Adipocyte (in vitro differentiated cells): ENCODE measurements at places on chromosomes 5 and 9.

GRCh38 chr5:61435368-61435767, 103.3 kb downstream of the ZSWIM6 start:
- DNase-seq, result no peak

- DNase-seq, result no peak
Observed at GRCh38 chr9:100084128-100084453, 14.7 kb downstream of the ERP44 start.

DNA sequence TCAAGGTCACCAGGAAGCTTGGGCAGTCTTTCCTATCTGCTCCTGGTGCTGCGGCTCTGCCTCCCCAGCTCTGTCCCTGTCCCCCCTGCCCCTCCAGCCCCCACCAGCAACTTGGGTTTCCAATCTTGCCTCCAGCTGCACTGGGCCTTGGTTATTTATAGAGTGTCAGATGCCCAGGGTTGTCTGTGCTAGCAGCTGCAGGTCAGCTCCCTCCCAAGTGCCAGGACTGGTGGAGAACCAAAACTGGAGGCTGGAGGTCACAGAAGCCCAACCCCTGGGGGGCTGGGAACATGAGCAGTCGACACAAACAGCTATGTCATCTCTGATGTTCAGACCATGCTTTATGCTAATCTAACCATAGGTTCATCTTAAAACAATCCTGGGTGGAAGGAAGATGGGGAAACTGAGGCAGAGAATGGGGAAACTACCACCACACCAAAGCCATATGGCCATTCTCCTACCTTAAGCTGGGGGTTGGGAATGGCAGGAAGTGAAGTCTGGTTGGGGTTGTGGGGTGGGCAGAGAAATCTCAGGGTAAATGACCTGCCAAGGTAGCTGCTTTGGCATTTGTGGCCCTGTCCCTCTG, 1.7 kb downstream of the TPM2 start:
- no peak for DNase-seq

DNA sequence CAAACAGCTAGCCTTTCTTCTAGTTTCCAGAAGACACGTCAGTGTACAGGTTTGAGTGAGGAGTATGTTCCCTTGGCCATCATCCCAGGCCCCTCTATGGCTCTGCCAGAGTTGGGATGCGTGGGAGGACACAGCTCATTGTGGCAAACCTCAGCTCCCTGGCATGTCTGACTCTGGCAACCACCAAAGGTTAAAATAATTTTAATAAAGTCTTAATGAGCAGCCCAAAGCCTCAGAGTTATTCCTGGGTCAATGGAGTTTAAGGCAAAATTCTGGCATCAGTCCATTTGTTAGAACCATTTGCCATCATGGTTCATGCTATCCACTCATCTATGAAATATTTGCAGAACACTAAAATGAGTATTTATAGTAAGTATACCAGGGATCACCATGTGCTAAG, 79.8 kb upstream of the PAPPA start:
- no peak for DNase-seq

DNA sequence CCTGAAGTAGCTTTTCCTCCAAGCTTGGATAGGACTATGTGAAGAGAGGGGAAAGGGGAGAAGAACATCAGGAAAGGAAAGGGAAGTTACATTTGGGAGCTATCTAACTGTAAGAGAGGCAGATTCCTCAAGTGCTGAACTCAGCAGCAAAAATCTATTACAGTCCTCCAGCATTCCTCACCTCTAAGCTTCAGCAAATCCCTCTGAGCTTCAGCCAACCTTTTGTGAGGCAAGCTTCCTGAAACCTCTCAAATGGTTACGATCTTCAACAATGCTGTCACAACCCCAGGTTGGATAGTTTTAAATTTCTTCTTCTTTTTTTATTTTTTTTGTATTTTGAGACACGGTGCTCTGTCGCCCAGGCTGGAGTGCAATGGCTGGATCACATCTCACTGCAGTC, 2.5 kb upstream of the RNF38 start:
- no peak for DNase-seq

- no peak for DNase-seq
Observed at GRCh38 chr5:31131381-31131891, 62.0 kb upstream of the CDH6 start.
